Bone marrow (tissue), 2 donors: ENCODE measurements at places on chromosomes 5 and 9.

- DNase-seq = no peak
Measured at GRCh38 chr5:9351546-9351945, 194.3 kb downstream of the SEMA5A start.

DNA sequence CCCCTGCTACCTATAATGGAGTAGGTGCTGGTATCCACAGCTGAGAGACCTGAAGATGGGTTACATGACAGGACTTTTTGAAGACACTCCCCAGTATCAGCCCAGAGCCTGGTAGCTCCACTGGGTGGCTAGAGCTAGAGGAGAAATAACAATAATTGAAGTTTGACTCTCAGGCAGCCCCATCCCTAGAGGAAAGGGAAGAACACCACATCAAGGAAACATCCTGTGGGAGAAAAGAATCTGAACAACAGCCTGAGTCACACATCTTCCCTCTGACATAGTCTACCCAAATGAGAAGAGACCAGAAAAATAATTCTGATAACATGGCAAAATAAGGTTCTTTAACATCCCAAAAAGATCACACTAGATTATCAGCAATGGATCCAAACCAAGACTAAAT is 432.1 kb downstream of the CDH18 start:
- no peak for DNase-seq

- DNase-seq = no peak
Measured at GRCh38 chr9:95461448-95462248, 55.1 kb downstream of the PTCH1 start.

DNA sequence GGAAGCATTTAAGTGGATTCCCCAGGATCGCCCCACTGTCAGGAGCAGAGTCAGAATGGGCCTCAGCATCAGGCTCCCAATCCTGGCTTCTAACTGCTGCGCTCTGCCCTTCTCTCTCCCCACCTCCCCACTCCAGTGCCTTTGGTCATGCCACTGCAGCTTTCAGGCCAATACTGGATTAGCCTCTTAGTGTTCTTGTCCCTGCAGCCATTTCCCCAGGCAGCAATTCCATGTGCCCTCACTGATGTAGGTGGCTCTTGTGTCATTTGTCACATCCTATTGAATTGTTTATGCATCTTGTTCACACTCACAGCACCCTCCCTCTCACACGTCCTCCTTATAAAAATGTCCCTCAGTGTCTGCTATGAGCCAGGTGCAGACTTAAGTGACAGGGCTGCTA is 544.2 kb upstream of the DAP start:
- no peak for DNase-seq

- DNase-seq = no peak
Measured at GRCh38 chr5:96566833-96567587, 95.2 kb upstream of the CAST start.

GRCh38 chr9:3868466-3868865 is 342.7 kb upstream of the RFX3 start:
- no peak for DNase-seq
